ENCODE measurements at places on chromosomes 2 and 18.

GRCh38 chr2:52779446-52779845 lies 988.2 kb upstream of the CHAC2 start:
- no peak for DNase-seq

DNA sequence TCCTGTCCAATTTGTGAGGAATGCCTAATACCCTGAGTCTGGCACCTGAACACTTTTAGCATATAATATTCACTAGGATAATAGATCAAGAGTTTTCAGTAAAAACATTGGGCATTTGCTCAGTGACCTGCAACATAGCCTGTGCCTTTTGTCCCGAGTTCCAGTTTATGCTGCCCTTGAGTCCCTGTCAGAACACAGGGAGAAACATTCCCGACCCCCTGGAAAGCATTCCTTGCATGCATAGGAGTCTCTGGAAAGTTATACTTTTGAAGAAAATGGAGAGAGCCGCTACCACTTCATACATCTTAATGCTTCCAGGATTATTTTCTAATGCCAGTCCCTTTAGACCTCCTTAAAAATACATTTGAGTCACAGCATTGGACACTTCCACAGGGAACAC lies 107.3 kb downstream of the PLCL1 start:
- no peak for DNase-seq

- no peak for DNase-seq
These were observed 1.7 kb downstream of the CYP20A1 start for GRCh38 chr2:203240491-203240890.

- no peak for DNase-seq
These were observed 760.5 kb downstream of the SATB2 start for GRCh38 chr2:198697218-198697617.

DNA sequence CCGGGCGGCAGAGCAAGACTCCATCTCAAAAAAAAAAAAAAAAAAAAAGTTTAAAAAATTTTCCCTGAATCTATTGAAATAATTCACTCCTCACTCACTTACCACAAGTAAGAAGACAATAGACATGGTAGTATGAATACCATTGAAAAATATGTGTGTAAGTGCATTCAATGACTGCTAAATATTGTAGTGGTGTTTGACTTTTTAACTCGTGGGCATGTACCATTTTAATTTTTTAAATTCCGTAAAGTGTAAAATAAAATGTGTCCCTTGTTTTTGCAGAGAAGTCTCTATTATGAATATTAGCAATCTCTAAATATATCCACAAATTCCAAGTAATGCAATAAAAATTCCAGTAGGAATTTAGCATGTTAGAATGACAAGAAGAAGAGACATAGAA lies 134.1 kb downstream of the COPS8 start:
- no peak for DNase-seq

DNA sequence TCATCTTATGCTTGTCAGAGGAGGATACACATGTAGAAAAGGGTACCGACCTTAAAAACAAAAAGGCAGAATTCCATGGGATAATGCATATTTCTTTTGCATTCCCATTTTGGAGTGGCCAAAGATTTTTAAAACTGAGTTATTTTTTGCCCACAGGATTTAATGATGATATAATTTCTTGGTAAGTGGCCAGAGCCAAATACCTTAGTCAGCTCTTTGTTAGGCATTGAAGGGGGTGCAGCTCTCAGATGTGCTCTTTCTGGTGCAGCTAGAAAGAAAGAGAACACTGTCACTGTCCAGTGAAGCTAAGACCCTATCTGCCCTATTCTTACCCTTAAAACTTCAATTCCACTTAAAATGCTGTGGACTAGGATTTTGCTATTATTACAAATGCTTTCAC lies 10.8 kb downstream of the COQ10B start:
- DNase-seq = no peak

DNA sequence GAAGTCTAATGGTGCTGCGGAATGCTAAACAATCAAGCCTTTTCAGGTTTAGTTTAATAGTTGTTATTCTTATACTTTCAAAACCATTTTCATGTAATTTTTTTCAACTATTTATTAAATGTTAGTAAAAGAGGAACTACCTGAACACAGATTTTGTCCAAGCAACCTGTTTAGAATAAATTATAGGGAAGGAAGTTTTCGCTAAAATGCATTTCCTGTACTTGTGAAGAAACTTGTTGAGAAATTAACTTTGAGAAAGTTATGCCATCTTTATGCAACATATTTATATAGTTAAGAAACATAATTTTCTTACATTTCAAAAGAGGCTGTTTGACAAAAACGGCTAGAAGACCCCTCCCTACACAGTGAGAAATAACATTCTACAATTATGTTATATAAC lies 16.6 kb downstream of the MAP4K4 start:
- no peak for DNase-seq

GRCh38 chr2:197383825-197384224 lies 51.0 kb downstream of the SF3B1 start:
- DNase-seq = no peak

DNA sequence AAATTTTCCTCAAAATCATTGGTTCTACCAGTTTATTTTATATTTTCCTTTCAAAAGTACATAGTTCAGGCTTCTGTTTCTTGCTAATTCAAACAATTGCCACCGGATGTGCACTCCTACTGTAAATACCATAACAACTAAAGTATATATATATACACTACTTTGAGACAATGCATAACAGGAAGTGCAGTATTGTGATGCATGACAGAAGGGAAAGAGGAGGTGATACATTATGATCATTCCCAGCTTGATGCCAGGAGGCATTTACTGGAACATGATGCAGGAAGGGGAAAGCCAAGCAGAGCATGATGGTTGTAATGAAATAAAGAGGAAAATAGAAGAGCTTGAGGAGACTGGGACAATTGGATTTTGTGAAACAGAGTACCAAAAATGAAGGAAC lies 215.2 kb upstream of the NT5C1B start:
- no peak for DNase-seq

DNA sequence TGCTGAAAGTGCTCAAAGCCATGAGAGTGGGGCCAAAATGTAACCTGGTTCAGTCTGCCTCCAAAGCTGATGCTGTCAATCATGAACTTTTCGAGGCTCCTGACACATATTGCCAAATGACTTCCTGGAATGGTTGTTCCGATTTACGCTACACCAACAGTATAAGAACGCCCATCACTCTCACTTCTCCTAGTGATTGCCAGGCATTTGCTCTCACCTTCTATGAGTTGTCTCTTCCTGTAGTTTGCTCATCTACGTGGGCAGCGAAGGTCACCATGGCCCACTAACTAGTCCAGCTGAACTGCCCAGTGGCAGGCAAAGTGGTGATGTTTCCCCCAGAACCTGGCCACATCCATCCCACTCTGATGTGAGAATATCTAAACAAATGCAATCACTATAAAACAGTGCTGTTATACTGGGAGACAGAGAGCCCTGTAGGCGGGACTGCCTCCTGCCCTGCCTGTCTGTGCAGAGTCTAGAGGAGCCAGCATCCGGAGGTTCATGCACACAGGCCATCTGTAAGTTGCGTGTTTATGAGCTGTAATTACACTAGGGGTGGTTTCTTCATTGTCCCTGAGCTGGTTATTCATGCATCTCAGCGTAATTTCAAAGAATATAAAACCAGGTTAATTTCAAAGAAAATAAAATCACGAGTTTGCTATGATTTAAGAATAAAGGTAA lies 8.8 kb upstream of the CABLES1 start:
- no peak for DNase-seq

DNA sequence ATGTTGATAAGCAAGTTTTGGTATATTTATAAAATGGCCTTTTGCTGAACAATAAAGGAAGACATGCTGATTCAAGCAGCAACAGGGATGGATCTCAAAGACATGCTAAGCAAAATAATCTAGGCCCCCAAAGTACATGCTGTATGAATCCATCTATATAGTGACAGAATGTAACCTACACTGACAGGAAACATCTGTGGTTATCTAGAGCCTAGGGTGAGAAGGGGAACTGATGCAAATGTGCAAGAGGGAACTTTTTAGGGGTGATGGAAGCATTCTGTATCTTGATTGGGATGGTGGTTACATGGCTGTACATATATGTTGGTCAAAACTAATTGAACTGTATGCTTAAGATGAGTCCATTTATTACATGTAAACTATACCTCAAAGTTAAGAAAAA lies 24.2 kb downstream of the CNRIP1 start:
- DNase-seq = no peak

All from stimulated activated CD4-positive, alpha-beta T cell treated with anti-CD3 and anti-CD28 coated beads, Interleukin-1b, Interleukin-23, amount 100 ng/mL, for 24 hours (primary cell).